SK-N-DZ (cell line): ENCODE measurements at places on chromosomes 3 and 15.

- DNase-seq = peak; percentile 46
Observed at GRCh38 chr3:71582612-71583565, 639 bp downstream of the FOXP1 start.

GRCh38 chr3:189277711-189278110 is 105.9 kb downstream of the TPRG1 start:
- DNase-seq = no peak

- DNase-seq = no peak
Observed at GRCh38 chr15:85534031-85534430, 153.6 kb downstream of the AKAP13 start.

GRCh38 chr15:71496336-71496955 is 313.9 kb upstream of the NR2E3 start:
- no peak for DNase-seq

- peak; percentile 93 for DNase-seq
Observed at GRCh38 chr15:46961795-46962194, 755.5 kb upstream of the SEMA6D start.

GRCh38 chr3:19738846-19739245 is 195.2 kb downstream of the EFHB start:
- peak; percentile 33 for DNase-seq

- DNase-seq = no peak
Observed at GRCh38 chr15:76982756-76983155, 12.2 kb upstream of the PSTPIP1 start.

DNA sequence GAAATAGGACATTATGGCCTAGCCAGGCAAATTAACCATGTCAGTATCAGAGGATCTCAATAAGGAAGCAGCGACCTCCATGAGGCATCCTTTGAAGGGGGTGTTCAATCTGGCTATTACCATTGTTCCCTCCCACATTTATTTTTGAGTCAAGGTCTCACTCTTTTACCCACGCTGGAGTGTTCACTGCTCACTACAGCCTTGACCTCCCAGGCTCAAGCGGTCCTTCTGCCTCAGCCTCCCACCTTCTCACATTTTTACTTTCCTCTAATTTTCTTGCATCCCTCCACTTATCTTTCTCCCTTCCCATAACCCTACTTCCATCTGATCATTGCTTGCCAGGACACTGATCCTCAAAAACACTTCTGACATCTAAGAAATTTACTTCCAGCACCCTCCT is 654.0 kb upstream of the NR2F2 start:
- no peak for DNase-seq

DNA sequence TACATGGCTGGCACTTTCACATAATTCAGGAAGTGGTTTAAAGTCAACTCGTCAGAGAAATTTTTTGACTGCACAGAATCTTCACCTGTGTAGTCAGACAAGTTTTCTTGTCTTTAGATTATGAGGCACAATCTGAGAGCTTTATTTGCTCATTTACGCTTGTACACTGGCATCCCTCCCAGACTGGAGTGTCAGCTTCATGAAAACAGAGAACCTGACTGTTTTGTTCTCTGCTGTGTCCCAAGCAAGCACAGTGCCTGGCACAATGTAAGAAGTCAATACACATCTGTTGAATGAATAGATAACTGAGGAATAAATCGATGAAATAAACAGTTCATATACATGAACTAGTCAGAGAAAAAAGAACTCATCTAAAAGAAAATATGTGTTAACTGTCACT is 846.1 kb upstream of the CFAP20DC start:
- DNase-seq = no peak

GRCh38 chr3:189233225-189233858 is 61.6 kb downstream of the TPRG1 start:
- peak; percentile 78 for DNase-seq

DNA sequence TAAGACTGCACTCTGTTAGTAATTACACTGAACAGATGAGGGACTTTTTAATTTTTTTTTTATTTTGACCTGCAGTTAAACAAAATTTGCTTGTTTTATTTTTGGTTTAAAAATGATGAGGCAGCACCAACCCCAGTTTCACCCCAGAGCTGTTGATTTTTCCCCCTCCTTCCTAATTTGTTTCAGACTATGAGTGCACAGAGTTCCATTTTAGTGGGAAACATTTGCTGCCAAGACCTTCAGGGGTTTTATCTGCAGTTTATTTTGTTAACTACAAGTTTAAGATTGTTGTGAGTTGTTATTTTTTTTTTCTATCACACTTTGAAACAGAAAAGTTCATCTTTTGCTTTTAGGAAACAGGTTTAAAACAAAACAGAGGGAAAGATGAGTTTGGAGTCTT is 455.9 kb upstream of the NR2F2 start:
- DNase-seq = no peak

GRCh38 chr15:79307251-79307650 is 3.7 kb upstream of the TMED3 start:
- DNase-seq = no peak

- DNase-seq = no peak
Observed at GRCh38 chr3:28924744-28925360, 356.0 kb upstream of the RBMS3 start.

- no peak for DNase-seq
Observed at GRCh38 chr3:156631323-156631722, 43.1 kb upstream of the TIPARP start.

GRCh38 chr3:106423321-106424225 is 554.8 kb upstream of the CBLB start:
- DNase-seq = peak; percentile 56

GRCh38 chr15:90750186-90750585 is 33.0 kb downstream of the BLM start:
- peak; percentile 21 for DNase-seq

DNA sequence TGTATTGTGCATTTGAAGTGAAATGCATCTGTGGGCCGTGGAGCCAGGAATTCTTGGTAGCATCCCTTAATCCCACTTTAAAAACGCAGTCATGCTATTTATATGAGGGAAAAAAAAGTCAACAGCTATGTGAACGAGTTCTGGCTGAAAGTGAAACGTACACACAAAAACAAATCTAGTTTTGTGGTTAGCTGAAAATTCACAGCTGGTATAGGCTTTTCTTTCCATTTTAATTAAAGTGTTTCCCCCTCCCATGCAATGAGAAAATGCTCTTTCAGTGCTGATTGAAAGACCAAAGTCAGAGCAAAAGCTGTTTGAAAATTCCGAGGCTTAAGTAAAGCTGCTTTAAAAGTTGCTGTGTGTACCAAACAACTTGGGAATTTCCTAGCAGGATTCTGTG is 297.4 kb downstream of the PLCL2 start:
- DNase-seq = no peak

- DNase-seq = no peak
Observed at GRCh38 chr15:85394554-85395333, 14.3 kb downstream of the AKAP13 start.

- no peak for DNase-seq
Observed at GRCh38 chr3:53192608-53193007, 31.6 kb downstream of the PRKCD start.

DNA sequence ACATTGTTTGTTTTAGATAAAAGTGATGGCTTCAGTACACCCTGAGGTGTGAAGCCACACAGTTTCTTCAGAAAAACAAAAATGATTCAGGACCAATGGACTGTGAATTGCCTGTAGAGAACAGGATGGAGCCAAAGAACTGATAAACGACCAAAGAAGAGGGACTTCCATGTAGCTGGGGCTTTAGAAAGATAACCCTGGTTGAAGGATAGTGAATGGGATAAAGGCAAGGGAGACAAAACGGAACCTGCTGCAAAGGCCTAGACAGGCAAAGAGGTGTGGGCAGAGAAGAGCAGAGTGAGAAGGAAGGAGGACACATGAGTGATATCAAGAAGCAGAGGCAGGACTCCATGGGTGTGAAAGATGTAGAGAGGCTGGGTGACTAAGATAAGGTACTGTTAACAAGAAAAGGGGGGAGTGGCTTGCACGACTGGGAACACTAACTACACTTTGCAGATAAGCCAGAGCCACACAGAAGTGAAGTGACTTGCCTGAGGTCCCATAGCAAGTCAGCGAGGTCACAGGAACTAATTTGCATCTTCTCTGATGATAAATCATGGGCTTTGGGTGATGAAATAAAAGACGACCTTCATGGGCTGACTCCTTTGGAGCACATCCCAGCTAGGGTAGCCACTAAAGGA is 44.3 kb downstream of the RAB6B start:
- DNase-seq = no peak

- no peak for DNase-seq
Observed at GRCh38 chr15:92719021-92719420, 63.4 kb upstream of the FAM174B start.

DNA sequence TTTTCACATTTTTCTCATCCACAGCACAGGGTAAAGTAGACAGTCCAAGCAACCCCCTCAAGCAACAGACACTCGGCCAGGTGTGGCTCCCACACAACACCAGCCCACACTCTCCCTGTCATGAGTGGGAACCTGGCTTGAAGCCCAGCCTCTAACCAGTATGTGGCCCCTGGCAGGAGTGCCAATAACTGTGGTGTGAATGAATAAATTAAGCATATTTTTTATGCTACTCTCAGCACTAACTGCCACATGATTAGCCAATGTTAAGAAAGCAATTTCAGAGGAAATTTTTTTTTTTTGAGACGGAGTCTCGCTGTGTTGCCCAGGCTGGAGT is 9.9 kb downstream of the IL17RD start:
- no peak for DNase-seq

DNA sequence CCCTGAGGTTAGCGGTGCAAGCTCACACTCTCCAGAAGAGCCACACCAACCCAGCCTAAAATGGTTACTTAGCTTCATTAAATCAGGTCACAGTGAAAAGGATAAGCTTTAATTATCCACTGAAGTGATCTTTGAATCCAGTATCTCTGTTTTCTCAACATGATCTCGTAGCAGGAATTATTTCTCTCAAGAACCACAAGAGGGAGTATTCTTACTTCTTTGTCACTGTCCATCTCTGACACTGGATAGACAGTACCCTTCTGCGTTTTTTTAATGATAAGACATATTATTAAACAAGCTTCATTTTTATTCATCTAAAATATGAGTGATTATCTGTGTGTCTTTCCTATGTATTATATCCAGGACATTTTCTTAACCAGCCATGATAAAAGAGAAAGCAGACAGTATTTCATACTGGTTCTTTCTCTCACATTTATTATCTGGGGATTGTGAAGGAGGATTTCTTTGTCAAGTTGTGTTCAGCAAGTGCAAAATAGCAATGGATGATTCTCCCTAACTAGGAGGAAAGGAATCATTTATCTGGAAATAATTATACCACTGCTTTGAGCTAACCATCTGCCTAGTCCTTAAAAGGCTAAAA is 105.4 kb upstream of the CCDC54 start:
- peak; percentile 41 for DNase-seq

DNA sequence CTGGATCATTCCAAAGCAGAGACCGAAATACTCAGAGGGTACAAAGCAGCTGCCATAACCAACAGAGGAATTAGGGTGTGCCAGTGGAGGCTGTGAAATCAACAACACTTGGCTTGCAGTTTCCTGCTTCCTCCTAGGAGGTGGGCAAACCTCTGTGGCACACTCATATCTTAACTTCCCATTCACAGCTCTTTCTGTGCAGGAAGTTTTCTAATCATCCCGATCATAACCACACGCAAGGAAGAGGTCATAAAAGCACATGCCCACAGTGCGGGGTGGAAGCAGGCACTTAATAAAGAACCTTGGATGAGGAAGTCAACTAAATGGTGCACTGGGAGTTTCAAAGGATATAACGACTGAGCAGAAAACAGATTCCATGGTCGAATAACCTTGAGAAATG is 5.1 kb downstream of the SCAMP2 start:
- DNase-seq = no peak

DNA sequence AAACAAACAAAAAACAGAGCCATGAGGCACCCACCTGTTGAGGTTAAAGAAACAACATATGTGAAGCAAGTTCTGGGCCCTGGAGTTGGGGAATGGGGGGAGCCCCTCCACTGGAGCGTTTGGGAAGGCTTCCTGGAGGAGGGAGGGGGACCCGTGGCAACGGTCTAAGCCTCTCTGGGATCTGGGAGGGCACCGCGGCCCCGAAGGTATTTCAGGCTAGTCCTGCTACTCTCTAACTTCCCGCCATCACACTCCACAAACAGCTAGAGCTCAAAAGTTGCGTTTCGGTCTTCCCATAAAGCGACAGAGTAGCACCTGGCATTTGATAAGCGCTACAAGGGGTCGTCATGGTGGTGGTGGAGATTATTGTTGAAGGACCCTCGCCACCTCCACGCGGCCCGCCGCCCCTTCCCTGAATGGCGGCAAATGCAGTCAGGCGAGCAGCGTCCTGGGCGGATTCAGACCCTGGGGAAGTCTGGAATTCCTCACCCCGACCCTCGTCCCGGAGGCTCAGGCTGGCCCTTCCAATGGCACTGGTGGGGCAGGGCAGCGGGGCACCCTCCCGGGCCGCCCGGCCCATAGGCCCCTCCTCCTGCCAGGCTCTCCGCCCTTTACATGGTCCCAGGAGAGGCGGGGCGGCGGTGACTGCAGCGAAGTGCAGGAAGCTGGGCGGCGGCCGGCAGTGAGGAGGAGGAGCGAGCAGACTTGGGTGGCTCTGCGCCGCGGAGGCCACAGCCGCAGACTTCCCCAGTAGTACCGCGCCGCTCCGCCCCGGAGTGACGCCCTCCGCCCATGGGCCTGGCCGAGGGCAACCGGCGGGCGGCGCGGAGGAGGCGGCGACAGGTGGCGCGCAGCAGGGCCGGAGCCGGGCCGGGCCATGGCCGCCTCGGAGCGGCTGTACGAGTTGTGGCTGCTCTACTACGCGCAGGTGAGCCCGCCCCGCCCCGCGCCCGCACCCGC is at the start of gene NBEAL2:
Gene NBEAL2 (plus strand): TSS at position 682 of the 960 bp plus-strand sequence. CDS start 196 bp downstream, at position 878.
- DNase-seq = peak; percentile 91

DNA sequence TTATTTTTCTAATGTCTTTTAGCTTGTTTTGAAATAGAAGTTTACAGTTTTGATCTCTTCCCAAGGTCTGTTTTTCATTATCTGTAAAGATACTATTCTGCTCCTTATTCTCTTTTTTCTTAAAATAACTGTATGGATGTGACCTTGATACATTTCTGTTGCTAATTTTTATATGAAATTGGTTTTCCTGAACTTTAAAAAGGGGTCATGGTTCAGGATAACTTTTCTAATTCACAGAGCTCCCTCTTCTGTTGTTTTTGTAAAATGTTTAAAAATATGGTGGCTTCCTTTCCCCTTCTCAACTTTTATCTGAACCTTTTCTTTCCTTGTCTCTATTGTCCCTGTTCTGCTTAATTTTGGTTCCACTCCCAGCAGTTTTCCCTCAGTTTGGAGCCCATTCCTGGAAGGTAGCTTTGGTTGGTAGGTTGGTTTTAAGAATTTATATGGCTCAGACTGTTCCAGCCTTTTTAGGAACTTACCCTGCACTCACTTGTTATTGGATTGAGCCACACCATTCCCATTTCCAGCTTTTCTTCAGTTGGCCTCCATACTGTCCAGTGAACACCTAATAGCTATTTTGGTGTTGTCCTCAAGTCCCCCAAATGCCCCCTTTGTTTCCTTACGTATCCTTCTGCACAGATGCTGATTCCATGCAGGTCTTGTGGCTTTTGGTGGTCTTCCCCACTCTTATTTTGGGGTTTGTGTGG is 70.3 kb downstream of the SLMAP start:
- no peak for DNase-seq

- DNase-seq = no peak
Observed at GRCh38 chr15:53880357-53880756, 97.9 kb upstream of the UNC13C start.

GRCh38 chr3:195766671-195767070 is 45.1 kb downstream of the MUC4 start:
- no peak for DNase-seq

- no peak for DNase-seq
Observed at GRCh38 chr15:40006003-40006402, 33.0 kb downstream of the SRP14 start.

GRCh38 chr15:20672470-20672869 is 130.9 kb upstream of the GOLGA6L6 start:
- DNase-seq = no peak
